ENCODE measurements at places on chromosomes 7 and 10.

DNA sequence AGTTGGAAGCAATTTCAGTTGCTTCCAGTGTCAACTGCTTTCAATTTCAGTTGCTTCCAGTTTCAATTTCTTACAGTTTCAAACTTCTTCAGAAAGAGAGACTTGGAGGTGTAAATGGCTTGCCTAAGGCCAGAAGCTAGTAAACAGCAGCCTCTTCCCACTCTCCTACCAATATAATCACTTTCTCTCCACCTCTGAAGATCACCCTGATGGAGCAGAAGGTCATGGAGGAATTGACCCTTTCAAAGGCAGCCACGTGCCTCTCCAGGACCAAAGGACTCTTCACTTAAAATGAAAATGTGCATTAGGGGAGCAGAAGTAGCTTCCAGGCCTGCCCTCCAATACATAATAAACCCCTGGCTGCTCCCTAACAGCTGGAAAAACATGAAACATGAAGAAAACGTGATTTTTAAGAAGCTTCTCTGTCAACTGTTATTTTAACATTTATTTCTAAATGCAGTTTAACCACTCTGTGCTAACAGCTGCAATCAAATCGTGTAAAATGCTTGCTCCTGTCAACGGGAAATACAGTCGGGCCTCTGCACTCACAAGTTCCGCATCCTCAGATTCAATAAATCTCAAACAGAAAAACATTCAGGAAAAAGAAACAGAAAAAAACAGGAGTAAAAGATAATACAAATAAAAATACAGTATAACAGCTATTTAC is 1020.6 kb downstream of the XPNPEP1 start:
- no peak for DNase-seq

GRCh38 chr10:118927321-118927720 is 102.2 kb upstream of the NANOS1 start:
- no peak for DNase-seq

DNA sequence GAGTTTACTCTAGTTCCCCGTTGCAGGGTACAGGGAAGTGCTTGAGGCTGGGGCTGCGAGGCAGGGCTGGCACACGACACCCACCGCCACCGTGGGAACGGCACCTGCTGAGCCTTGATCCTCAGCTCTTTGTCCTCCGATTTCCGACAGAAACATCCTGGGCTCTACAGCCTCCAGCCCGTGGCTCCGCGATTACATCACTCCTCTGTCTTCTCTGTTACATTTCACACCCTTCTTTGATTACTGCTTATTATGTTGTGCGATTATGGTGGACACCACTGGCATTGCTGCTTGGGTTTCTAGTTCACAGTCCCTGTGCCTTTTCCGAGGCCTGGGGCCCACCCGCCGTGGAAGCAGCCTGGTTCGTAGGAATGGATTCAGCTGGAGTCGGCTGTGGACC is 26.9 kb downstream of the FKBP6 start:
- no peak for DNase-seq

DNA sequence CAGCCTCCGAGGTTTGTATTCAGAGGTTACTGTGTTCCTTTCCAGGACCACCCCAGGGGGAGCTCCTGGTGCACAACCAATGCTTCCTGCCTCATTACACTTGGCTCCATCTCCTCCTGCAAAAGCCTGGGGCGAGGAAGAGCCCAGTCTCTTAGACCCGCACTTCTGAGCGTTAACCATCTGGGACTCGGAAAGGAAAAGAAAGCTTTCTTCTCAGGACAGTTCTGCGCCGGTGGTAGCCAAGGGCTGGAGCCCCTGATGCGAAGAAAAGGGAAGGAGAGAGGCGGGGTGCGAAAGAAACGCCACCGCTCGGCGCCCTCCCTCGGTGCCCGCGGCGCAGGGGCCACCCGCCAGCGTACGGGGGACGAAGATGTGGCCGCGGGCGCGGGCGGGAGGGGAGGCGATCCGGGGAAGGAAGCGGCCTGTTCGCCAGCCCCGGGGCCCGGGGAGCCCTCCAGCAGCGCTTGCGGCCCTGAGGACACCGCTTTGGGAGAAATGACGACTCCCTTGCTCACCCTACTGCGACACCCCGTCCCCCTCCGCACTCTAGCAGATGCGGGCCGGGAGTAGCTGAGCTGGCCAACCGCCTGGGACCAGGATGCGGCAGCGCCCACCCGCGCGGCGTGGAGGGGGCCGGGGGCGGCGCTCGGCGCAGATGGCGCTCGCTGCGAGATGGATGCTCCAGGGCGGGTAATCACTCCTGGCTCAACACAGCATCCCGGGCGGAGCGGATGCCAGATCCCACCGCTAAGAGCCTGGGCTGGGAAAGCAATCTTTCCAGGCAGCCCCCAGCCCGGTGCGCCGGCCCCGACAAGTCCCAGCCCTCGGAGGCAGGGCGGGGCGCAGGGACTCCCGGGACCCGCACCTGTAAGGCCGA is 1.3 kb downstream of the NRCAM start:
- peak; percentile 27 for DNase-seq

GRCh38 chr7:66176914-66177313 is 28.2 kb upstream of the TPST1 start:
- DNase-seq, result no peak

GRCh38 chr7:28695300-28696295 is 262.5 kb downstream of the TRIL start:
- no peak for DNase-seq

DNA sequence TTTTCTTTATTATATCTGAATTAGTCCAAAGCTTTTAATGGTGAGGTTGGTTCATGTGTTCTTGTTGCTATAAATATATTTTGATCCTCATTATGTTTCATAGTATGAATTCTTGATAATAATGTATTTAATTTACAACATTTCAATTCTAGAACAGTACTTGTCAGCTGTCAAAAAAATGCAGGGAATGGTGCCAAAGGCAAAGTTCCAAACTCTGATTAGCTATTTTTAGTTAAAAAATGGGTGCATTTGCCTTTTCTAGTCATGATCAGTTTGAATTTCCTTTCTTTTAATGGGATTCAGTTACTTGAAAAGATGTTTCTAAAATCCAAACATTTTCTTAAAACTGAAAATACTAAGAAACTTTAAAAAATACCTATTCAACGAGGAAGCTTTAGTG is 49.6 kb downstream of the ANKIB1 start:
- no peak for DNase-seq

DNA sequence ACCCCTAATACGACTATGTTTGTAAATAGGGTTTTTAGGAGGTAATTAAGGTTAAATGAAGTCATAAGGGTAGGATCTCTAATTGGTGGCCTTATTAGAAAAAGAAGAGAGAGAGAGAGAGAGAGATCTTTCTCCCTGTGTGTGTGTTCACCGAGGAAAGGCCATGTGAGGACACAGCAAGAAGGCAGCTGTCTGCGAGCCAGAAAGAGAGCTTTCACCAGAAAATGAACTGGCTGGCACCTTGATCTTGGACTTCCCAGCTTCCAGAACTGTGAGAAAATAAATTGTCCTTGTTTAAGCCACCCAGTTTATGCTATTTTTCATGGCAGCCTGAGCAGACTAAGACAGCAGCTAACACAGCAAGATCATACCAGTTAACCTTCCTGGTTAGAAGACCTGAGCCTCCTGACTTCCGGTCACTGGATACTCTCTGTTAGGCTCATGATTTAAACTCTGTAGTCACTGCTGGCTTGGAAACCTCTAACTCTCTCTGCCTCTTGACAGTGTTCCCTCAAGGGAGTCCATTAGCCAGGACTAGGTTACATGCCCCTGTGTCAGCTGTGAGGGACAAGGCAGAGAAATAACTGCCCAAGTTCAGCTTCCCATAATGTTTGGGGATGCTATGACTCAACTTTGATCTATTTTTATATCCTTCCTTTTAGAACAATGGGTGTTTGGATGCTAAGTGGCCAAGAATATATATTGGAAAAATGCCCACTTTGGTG is 102.3 kb downstream of the DYNC1I1 start:
- DNase-seq, result no peak

DNA sequence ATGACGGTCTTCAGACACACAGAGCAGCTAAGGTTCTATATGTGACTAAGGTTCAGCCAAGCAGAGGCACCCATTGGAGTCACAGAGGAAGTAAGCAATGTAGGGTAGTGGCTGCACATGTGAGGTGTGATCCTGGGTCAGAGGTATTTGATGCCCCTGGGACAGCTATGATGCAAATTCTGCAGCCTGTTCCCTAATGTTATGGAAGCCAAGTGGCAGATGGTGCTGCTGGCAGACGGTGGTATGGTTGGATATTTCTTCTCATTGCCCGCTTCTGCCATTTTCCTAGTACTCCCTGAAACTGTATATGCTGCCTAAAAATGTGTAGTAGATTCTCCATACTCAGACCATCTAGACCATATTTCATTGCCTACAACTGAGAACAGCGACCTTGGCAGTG is 7.2 kb downstream of the TAS2R16 start:
- DNase-seq, result no peak

DNA sequence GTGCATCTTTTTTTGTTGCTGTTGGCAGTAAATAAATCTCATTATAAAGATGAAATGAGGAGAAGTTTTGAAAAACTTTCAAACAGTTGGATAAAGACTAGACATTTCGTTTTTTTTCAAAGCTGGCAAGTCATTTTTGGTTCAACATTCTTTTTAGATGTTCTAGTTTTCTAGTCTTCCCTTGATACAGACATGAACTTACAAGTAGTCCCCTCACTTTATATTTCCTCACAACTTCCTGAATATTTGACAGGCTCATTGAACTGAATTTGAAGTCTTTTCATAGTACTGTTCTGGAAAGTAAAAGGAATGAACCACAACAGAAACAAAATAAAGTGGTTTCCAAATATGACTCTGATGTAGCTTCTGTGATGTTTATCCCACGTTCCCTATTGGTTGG is 134.2 kb downstream of the NRCAM start:
- DNase-seq, result no peak

- no peak for DNase-seq
These were observed 20.3 kb downstream of the ELAPOR2 start for GRCh38 chr7:87038993-87039690.

DNA sequence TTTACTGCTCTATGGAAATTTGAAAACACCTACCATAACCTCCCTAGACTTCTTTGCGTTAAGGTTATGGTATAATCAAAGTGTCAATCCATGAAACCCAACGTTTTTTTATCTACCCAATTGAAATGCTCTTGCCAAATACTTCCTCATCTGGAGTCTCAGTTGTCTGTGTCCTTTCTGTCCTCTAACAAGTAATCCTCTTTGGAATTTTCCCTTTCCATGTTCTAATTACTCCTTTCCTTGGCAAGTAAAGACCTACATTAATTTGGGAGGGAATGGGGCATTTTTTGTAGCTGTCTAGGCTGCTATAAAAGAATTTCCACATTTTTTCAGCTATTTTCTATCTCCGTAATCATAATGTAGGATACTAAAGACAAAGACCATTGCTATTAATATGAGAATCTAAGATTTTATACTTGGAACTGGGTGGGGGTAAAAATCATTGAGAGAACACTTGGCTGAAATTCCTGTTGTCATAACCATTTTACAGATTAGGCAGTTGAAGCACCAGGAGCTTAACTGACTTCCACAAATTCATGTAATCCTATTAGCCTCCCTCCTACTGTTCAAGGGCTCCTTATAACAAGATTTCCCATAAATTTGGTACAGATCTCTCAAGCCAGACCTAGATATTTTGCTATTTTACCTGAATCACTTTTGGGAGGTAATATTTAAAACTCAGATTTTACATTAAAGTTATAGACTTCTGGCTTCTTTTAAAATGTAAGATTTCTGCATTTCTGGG is 1307.6 kb downstream of the XPNPEP1 start:
- DNase-seq, result no peak

- no peak for DNase-seq
These were observed 100.3 kb downstream of the ARL5B start for GRCh38 chr10:18759575-18759974.

DNA sequence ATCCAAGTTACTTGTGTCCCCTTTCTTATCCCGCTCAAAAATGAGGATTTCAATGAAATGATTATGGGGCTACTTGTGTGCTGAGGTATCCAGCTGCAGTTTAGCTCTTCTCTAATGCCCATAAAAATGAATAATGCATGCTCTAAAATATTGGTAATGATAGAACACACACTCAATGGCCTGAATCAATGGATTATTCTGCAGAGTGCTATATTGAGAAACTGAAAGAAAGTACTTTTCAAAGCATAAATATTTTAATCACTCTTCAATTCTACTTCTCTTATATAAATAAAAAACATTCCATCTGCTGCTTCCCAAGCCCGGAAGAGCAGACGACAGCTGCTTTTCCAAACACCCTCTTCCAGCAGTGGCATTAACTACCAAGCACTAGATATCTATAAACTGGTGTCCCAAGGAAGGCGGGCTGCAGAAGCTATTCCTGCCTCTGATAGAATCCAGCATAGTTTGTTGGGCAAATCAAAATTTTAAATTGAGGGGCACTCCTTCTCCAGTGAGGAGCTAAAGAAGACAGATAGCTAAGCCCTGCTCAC is 284.9 kb upstream of the AOAH start:
- DNase-seq, result no peak

- no peak for DNase-seq
These were observed 108.6 kb upstream of the KCNMA1 start for GRCh38 chr10:77746047-77746707.

DNA sequence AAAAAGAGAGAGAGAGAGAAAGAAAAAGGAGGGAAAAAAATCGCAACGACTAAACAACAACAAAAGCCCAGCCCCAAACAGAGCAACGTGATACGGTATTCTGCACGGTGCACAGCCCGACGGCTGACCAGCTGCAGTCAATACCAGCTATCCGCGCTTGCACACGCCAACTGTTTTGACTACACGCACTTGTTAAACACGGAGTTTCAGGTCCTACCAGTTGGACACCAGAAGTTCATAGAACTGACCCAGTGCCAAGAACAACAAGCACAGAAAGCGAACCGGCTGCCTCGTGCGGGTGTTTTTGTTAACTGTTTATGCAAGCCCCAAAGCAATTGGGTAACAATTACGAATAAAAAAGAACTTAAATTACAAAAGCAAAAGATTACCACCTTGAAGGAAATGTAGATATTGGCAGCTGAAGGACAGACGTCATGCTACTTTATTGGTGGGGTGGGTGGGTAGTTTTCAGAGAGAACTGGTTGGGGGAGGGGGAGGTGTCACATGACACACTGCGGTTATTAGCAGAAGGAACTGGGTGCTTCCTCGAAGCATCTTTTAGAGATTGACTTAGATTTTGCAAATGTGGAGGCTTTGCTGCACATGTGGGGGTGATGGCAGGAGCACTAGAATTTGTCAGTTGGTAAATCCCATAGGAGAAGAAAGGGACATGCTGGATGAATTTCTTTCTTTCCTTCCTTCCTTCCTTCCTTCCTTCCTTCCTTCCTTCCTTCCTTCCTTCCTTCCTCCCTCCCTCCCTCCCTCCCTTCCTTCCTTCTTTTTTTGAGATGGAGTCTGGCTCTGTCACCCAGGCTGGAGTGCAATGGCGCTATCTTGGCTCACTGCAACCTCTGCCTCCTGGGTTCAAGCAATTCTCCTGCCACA is 110.6 kb upstream of the EFCAB10 start:
- peak; percentile 83 for DNase-seq

DNA sequence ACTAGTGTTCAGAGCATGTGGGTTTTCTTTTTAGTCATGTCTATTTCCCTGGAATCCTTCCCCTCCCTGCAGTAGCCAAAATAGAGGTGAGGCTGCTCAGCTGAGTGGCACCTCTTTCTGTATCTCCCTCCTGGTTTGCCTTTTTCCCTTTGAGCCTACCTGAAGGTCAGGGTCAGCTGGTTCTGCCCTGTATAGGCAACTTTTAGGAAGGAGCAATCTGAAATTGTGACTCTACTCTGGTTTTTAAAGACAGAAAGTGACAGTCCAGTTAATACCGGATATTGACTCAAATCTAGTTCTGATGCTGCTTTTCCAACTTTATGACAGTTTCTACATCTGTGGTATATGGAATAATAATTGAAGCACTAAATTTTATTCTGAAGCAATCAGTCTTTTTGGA is 26.0 kb downstream of the CCM2 start:
- no peak for DNase-seq

GRCh38 chr10:99930731-99931550 is 78.8 kb downstream of the DNMBP start:
- no peak for DNase-seq
